Renal pelvis (tissue), 12 donors: ENCODE measurements at places on chromosomes 5 and 9. TPM values are rescaled to one million over a fixed set of nuclear protein-coding genes. Genes with fewer than 3 reads are reported as not detected.

DNA sequence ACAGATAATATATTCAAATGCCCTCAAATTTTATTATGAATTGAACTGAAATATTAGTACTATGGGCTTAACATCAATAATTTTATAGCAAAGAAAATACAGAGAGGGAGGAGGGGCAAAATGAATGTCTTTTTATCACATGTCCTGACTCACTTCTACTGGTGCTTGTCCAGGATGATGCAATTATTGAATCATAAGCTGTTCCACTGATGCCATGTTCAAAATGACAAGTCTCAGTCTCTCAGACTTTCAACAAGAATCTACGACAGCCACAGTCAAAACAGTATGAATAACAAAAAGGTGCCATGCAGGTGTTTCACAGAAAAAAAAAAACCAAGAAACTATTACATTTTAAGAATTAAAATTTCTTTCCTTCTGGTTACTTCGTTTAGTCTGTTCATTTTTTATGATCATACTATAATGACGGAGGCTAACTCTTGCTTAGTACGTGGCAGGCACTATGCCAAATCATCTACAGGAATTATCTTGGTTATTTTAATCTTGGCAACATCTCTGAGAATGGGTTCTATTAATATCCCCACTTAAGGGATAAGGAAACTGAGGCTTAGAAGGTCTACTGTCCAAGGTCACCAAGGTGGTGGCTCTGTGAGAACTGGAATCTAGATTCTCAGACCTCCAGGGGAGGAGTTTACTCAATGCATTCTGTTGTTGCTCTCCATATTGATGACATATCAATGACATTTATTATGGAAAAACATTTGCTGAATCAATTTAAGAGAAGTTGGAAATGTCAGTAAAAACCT, 61.5 kb downstream of the NR3C1 start:
- DNase-seq, result no peak

DNA sequence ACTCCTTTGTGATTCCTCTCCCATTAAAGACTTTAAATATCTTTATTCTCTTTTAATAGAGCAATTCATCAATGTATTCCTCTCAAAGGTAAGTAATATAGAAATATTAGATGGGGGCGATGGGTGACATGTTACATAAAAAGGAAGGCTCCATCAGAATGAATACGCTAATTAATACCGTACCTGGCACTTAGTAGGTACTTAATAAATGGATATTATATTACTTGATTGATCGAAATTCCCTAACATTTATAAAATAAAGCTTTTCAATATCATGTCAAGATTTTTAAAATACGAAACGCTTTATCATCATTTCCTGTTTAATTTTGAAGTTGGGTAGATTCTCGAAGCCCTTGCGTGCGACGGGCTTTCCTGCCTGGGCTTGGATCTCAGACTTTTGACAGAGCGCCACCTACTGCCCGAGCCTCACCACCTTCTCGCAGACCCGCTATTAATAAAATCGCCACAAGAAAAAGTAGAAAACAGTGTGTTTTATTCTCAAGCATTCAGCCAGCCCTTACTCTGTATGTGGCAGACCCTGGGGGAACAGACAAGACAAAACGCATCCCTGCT, 99.4 kb downstream of the C5orf15 start:
- DNase-seq, result peak; percentile 74

DNA sequence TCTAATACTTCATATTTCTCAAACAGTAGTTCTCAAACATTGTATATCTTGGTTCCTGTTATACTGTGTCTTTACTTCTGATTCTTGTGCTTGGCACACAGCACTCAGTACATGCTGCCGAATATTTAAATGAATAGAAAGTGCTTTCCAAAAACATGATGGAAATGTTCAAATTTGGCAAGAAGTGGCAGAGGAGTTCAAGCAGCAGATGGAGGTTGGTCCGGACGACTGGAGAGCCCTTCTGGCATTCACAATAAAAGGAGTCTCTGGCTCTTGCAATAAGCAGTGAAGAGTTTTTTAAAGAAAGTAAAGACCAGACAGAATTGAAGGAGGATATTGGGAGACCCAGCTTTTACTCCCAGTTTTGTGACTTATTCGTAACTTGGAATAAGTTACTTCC, 36.3 kb downstream of the TSTD2 start:
- DNase-seq, result no peak

GRCh38 chr5:163385824-163386223, 51.6 kb upstream of the CCNG1 start:
- no peak for DNase-seq

GRCh38 chr5:97570242-97570641, 387.2 kb upstream of the RIOK2 start:
- no peak for DNase-seq

- no peak for DNase-seq
Observed at GRCh38 chr5:54835647-54836046, 149.7 kb downstream of the ESM1 start.

GRCh38 chr9:134670042-134670525, 28.5 kb downstream of the COL5A1 start:
- DNase-seq, result no peak

DNA sequence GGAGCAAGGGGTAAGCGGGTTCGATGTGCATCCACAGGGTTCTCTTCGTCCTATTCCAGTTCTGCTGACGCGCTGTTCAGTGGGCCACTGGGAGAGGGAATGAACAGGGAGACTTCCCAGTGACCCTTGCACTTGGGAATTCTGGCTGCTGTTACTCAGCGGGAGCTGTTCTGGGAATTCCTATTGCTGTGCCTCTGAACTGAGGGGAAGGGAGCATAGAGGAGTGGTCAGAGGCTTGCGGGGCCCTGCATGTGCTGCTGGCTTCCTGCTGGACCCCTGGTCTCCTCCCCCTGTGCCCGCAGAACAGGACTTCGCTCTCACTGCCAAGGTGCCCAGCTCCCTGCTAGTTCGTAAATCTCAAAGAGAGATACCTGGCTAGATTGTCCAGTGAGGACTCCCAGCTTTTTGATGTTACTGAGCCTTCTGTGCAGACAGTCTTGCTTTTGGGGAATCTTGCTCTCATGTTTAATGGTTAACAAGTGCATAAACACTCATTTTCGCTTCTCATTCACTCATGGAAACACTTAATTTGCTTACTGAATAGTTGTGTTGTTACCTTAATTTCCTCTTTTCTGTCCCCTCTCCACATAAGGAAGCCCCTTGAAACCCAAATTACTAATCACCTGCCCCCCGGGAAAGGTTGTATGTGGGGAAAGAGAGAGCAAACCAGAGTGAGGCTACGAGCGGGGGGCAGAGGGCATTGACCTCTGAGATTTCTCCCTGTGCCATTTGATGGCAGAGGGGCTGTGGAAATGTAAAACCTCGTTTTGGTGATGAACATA, 5.9 kb downstream of the TRIO start:
- DNase-seq, result no peak

GRCh38 chr9:40927260-40927631, 201.2 kb downstream of the FOXD4L6 start:
- no peak for DNase-seq

DNA sequence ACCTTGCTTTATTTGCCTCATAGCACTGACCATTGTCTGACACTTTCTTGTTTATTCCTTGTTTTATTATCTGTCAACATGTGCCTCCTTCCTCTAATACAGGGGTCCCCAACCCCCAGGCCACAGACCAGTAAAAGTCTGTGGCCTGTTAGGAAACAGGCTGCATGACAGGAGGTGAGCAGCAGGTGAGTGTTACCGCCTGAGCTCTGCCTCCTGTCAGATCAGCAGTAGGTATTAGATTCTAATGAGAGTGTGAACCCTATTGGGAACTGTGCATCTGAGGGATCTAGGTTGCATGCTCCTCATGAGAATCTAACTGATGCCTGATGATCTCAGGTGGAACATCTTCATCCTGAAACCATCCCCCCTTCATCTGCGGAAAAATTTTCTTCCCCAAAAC, 228.0 kb downstream of the HINT1 start:
- no peak for DNase-seq

- DNase-seq, result no peak
Observed at GRCh38 chr9:38355115-38355514, 37.4 kb upstream of the ALDH1B1 start.

GRCh38 chr5:42924226-42924625, 112.5 kb upstream of the SELENOP start:
- DNase-seq, result no peak

GRCh38 chr5:45643056-45643455, 53.1 kb downstream of the HCN1 start:
- DNase-seq, result no peak

DNA sequence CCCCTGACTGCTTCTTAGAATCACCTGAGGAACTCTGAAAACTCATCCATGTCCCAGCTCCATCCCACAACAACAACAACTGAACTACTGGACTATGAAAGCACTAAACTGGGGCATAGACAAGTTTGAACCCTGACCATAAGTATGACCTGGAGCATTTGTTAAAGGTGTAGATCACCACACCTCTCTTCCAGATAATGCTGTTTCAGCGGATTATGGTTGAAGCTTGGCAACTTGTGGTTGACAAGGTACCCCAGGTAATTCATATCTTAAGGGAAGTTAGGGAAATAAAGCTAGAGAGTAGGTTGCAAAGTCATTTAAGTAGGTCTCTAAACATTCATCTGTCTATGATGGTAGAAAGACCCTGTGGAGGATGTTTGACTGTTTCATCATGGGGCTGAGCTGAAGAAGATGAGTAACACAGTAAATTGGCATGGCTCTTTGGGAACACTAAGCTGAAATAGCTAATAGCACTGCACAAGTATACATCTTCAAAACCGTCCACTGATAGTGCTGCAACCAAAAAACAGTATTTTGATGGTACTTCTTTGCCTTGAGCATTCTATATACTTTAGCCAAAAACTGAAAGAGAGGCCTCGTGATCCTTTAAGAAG, 80.2 kb downstream of the TMEM174 start:
- no peak for DNase-seq

DNA sequence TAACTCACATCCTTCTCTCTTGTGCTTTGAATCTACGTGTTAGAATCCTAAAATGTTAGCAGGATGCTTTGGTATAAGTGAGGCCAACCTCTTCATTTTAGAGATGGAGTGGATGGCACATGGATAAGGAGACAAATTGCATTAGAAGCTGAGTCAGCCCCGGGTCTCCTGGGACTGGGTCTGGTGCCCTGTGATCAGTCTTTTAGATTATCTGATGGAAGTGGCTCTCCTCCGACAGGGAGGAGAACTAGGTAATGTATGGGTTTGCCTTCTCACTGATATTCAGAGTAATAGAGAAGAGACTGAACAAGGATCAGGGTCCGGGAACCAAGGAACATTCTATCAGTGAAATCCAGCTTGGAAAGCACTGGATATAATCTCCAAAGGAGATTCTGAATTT, 74.9 kb upstream of the TNFSF8 start:
- no peak for DNase-seq

GRCh38 chr5:95562282-95562681, 7.4 kb downstream of the ARSK start:
- DNase-seq, result no peak

DNA sequence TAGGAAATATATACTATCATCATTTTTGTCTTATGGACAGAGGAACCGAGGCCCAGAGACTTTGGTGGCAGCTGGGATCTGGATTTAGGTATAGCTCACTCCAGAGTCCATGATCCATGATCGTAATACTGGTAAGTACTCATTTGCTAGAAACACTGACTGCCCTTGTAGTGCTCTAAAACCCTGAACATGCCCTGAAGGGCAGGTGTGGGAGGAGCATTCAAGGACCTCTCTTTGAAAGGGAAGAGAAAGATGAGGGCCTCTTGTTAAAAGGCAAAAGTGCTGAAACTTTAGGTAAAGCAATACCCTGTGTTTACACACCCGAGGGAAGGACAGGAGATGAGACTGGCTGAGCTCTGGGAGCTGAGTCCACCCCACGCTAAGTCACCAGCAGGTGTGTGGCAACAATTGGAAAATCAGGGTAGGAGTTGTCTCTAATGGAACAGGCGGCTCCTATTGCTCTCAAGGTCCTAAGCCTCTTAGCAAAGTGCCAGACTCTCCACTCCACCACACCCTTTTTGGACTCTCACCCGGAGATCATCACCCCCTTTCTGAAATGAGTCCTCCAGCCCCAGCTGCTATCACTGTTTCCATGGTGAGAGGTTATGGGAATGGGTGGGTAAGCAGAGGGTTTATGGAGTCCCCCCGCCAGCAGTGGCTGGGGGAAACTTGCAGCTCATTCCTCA, 34.8 kb downstream of the TRPC7 start:
- DNase-seq, result no peak

DNA sequence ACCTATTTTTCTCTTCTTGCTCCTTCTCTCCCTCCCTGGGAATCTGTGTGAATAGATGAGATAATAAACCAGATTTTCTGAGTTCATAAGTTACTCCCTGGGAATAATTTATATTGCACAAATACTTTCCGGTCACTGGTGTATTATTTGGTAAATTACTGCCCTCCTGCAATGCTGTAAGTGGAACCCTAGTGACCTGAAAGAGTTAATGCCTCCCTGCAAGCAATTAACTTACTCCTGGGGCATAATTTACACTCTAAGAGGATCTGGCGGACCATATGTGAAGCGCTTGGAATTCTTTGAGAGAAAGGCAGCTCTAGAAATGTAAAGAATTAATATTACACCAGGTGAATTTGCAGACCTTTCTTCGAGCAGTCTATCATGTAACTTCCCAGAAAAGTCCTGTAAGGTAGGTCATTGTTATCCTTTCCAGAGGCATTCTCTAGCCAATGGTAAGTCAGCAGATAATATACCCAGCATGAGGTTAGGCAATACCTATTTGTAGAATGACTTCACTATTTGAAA, 7.0 kb upstream of the GDNF start:
- no peak for DNase-seq

- DNase-seq, result no peak
Observed at GRCh38 chr5:94700592-94700991, 82.1 kb downstream of the SLF1 start.

GRCh38 chr5:150239794-150240122, 49.8 kb downstream of the CAMK2A start:
- DNase-seq, result no peak

DNA sequence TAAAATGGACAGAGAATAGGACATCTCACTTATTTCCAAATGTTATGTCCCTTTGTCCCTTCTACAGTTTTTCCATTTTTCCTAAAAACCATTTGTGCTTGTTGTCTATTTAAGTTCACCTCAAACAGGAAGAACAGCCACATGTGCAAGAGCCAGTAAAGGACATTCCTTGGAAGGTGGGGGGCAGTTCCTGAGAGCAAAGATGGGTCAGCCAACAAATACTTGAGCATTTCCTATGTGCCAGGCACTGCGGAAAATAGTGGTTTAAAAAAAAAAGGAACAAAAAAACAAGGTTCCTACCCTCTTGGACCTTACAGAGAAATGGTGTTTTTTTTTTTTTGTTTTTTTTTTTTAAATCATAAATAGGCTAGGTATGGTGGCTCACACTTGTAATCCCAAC, 26.8 kb downstream of the ANP32B start:
- no peak for DNase-seq

GRCh38 chr9:98829766-98830165, 22.3 kb downstream of the GALNT12 start:
- no peak for DNase-seq

PCSK1 gene
- 0.18 TPM for polyA plus RNA-seq

SLC45A2 gene
- polyA plus RNA-seq, result 0.96 TPM

PCDHA1 gene
- polyA plus RNA-seq, result not detected

GARIN3 gene
- not detected for polyA plus RNA-seq

CCNI2 gene
- 2.6 TPM for polyA plus RNA-seq

MCTP1 gene
- 5.6 TPM for polyA plus RNA-seq

SLC4A9 gene
- polyA plus RNA-seq, result 36.4 TPM

SLCO4C1 gene
- polyA plus RNA-seq, result 32.4 TPM

MYORG gene
- polyA plus RNA-seq, result 9.9 TPM

ZNF79 gene
- polyA plus RNA-seq, result 8.0 TPM

PPP3R2 gene
- 0.10 TPM for polyA plus RNA-seq

DRD1 gene
- 0.01 TPM for polyA plus RNA-seq

PCDHA13 gene
- polyA plus RNA-seq, result not detected
